ENCODE measurements at places on chromosomes 16 and 17.
A peak's percentile ranks its signal among the peaks of the same experiment; 100 is the strongest.

DNA sequence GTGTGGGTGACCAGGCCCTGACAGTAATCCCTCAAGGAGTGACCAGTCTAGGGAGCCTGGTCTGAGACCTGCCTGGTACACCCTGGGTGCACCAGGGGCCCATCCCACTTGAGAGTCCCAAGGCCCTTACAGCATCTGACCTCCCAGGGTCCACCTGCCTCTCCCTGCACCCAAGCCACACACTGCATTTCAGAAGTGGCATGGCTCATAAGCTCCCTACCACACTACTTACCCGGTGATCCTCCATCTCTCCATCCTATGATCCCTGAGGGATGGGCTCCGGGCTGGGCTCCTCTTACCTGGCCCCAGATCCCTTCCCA is 40.6 kb downstream of the LGALS9 start:
- DNase-seq = no peak

DNA sequence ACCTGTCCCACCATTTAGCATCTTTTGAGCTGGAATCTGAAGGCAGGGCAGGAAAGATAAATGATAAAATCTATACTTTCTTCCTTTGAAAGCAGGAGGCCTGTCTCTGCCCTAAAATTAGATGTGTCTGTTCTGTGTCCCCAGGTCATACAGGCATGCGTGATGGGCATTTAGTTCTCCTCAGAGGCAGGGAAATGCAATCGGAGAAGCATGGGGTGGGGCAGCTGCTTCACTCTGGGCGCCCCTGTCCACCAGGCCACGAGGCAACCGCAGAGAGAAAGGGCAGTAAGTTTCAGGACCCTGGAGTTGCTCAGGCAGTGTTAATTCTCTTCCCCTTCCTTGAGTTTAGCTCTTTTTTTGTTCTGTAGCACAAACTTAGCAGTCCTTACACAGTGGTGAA is 25.1 kb downstream of the CLUAP1 start:
- DNase-seq = no peak

GRCh38 chr17:56994009-56994792 is 16.3 kb downstream of the SCPEP1 start:
- no peak for DNase-seq

DNA sequence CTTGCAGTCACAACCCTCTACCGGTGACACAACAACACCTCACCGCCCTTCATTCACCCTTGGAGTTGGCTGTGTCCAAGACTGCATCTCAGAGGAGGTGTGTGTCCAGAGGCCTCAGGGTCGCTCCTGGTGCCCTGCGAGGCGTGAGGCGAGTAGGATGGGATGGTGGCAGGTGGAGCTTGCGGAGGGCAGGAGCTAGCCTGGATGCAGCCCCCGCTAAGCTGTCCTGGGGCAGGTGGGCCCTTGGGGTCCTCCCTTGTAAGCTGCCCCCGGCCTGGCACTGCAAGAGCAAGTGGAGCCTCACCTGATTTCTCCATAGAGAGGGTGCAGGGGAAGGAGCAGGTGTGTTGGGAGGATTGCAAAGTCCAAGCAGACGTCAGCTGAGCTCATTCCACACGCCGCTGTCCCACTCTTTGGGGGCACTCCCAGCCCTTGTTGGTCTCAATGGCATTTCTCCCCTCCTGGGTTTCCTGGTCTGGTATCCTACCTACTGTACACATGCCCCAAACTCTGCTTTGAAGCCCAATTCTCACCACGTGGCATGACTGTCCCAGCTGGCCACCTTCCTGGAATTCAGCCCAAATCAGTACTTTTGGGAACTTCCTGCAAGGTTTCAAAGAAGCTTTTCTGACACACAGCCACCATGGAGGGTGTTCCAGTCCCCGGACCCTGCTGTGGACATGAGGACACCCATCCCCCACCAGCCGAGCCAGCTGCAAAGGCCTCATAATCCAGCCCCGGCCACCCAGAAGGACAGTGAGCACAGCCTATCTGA is 18.1 kb upstream of the ICAM2 start:
- no peak for DNase-seq

DNA sequence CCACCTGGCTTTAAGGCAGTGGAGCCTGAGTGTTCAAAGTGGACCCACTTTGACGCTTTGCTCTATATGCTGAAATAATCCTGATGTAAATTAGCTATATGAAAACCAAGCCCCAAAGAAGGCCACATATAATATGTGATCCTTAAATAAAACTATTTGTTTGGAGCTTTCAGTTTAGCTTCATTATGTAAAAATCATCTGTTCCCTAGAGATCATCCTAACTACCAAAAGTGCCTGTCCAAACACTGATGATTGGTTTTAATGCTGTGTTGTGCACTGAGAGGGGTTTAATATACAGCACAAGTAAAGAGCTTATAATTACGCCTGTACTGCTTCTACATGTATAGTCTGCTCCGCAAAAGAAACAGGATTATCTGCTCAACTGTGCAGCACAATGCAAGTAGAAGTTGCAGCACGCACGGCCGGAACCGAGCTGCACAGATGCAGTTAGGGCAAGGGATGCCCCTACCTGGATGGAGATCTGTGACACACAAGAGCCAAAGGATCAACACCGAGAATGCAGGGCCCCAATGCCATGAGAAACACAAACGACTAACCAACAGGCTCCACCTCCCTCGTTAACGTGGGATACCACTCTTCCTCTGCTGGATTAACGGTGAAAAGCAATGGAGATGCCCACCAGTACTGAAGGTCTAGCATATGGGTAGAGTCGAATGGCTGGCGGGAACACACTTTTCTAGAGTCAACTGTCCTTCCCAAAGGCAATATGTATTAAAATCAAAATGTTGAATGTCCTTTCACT is 20.5 kb downstream of the USP7 start:
- DNase-seq = no peak

DNA sequence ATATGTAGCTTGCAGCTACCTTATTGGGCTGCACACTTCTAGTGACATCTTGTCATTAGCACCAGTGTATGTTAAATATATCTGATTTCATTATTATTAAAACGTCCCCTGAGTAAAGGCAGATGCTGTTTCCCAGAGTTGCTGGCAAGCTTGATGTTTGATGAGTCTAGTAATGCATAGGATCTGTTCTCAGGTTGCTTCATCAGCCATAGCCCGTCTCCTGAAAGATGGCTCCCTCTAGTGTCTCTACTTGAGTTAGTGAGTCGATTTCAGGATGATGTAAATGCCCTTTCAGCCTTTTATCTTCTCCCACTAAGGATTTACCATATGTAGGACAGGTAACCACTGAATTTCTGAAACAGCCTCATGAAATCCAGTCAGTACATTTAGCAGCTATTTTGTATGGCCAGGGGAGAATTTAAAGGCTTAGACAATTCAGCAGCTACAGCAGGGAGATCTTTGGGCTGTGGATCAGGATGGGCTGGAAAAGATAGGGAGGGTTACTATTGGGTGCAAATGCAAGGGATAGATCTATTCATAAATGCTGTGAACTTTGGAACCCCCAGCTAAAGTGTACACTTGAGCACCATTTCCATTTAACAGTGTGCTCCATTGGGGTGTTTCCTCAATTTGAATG is 376.3 kb downstream of the CNTNAP4 start:
- peak; percentile 15 for DNase-seq

- DNase-seq = no peak
Observed at GRCh38 chr17:8588877-8589554, 41.5 kb downstream of the MYH10 start.

GRCh38 chr17:34826332-34826731 is 134.9 kb downstream of the CCT6B start:
- peak; percentile 16 for DNase-seq

- DNase-seq = no peak
Observed at GRCh38 chr17:55452139-55452790, 30.6 kb upstream of the MMD start.

All from neural crest cell (in vitro differentiated cells).